ENCODE measurements at places on chromosomes 3 and 15. TPM values are rescaled to one million over a fixed set of nuclear protein-coding genes. Genes with fewer than 3 reads are reported as not detected.

Gene A4GNT
- total RNA-seq: 18.9 TPM

Gene ZNF35
- total RNA-seq: 23.7 TPM

Gene LIPH
- 257 TPM for total RNA-seq

Gene PLIN1
- 3.1 TPM for total RNA-seq

Gene ZNF660
- 0.72 TPM for total RNA-seq

Gene ZMYND10
- total RNA-seq: 0.87 TPM

Gene SRGAP3
- total RNA-seq: 31.7 TPM

Gene SAMMSON
- total RNA-seq: not detected

Gene CLK3
- 226 TPM for total RNA-seq

Gene CD200R1
- total RNA-seq: not detected

Gene USP8
- total RNA-seq: 59.1 TPM

Gene LRRIQ4
- total RNA-seq: not detected

Gene RYR3
- total RNA-seq: 1.9 TPM

Gene ACKR2
- not detected for total RNA-seq

Gene ZNF80
- total RNA-seq: not detected

Gene CTXN2
- total RNA-seq: not detected
